ENCODE measurements at places on chromosomes 2 and 18.

- no peak for DNase-seq
Observed at GRCh38 chr2:903223-903900, 47.3 kb upstream of the SNTG2 start.

DNA sequence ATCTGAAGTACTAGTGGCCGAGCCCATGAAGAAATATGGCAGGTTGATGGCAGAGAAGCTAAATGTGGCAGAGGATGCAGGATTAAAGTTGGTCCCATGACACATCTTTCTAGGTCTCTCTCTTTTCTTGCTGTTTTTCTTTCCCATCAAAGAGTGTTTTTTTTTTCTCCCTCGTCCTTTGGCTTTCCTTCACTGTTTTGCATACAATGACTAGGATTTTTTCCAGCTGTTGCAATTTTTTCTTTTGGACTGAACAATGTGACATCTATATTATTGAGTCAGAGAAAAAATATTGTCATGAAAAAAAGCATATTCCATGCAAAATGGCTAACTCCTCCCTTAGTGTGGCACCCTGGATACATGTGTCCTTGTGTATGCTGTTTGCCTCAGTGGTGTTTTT lies 939.5 kb upstream of the FANCL start:
- no peak for DNase-seq

DNA sequence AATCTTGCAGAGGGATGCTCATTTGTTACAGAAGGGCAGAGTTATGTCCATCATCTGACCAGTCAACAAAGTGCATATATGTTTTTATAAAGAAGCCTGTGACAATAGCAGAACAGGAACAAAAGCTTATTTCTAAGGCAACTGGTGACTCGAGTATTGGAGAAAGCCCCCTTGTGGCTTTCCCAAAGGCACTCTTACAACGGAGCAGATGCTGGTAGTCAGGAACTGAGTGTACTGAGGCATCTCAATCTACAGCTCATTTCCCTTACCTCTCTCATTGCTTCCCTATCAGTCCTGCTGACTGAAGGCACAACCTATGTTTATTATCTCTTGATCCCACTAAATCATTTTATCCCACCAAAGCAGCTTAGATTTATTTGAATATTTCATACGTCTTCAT lies 557.1 kb upstream of the CHAC2 start:
- DNase-seq = no peak

GRCh38 chr2:169693360-169693759 lies 845 bp downstream of the CFAP210 start:
- no peak for DNase-seq

DNA sequence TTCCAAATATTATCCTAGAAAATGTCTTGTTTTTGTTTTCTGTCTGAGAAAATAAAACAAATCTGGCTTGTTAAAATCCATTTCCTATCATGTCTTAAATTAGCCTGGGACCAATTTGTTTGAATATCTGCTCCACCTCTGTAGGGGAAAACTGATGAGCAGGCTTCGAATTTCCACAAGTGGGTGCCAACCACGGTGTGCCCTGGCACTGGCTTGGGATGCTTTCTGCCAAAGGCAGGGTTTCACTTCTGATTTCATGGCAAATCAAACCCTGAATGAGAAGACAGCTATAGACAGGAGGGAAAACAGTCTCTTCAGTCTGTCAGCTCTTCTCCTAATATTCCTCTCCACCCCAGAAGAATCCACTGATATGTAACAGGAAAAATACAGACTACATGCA lies 33.7 kb upstream of the STAT4 start:
- DNase-seq = no peak

DNA sequence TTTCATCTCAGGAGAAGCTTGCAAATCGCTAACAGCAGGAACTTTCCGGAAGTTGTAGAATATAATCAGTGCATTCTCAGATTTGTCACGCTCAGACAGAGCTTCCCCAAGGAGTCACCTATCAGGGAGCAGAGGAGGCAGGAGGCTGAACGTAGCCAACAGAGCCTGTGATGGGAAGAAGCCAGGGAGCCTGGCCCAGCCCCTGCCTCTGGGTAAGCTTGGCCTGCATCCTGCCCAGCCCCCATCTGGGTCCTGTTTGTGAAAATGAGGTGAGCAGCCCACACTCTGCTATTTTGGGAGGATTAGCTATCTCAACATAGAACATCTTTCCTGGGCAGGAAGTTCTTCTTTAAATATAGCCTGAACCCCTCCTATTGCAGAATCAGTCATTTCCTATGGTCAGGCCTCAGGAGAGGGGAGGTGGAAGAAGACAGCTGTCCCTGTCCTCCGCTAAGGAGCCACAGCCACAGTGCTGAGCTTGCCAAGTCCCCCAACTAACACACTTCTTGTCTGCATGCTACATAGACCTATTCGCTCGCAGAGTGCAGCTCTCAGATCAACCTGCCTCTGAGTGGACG lies 19.2 kb upstream of the PKDCC start:
- no peak for DNase-seq

DNA sequence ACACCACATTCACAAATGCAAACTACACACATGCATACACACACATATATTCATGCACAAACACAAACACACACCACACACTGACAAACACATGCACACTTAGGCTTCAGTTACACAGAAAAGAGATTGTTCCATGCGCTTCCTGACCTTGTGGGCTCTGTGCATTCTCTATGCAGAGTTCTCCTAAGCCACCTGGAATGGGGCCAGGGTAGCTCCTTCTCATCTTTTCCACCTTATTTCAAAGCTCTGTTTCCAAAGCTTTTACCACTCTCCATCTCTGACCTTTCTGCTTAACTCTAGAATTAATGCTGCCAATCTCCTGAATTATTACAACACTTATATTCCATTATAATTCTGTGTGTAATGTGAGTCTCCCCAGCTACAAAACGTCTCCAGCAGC lies 522.3 kb upstream of the MYT1L start:
- no peak for DNase-seq

- DNase-seq = no peak
Observed at GRCh38 chr2:55296393-55296792, 27.4 kb upstream of the MTIF2 start.

DNA sequence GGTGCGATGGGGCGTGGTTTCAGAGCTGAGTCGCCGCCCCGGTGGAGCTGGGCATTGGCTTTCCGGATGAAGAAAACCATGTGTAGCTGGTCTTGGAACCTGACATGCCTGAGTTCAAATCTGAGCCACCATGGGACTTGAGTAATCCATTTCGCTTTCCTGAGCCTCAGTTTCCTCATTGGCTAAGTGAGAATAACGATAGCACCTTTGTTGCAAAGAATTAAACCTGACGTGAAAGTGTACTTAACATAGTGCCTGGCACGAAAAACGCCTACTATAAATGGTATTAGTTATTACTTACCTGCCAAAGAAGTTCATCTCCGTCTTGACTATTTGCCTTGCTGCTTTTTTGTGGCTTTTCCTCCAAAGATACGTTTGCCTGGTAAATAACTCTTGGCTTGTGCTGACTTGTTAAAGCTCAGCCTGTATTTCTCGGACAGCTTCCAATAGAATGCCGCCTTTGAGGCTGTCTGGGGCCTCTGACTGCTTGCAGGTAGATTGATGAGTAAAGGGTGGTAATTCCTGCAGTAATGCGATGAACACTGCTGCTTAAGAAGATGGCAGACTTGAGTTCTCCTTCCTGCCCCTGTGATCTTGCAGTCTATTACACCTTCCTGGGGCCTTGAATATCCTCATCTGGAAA lies 1.3 kb downstream of the CDCA7 start:
- no peak for DNase-seq

- DNase-seq = peak; percentile 38
Observed at GRCh38 chr2:217899231-217900009, 103.4 kb downstream of the TNS1 start.

DNA sequence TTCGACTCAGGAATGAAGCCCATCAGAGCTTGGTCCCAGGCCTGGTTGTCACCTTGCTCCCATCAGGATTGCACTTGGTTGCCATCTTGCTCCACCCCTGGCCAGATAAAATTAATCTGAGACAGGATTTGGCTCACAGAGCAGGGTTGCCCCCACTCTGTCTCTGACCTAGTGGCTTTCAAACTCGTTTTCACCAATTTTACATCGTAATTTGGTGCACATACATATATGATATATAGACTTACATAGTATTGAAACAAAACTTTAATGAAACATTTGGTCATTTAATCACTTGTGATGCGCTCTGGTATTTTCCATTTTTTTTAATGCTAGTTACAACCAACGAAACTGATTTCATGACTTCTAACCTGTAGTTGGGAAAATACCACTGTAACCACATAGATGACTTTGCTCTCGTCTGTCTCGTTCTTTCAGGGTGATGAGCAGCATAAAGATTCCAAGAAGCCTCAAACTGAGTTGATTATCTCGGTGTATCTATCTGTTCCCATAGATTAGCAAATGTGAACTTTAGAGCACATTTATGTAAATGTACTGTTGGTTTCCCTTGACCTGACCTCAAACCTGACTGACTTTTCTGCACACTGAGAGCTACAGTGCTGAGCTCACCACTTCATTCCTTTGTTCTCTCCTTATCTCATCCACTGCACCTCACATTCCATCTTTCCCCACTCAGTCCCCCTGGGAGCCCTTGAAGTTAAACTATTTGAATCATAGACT lies 30.5 kb upstream of the PLB1 start:
- DNase-seq = no peak

DNA sequence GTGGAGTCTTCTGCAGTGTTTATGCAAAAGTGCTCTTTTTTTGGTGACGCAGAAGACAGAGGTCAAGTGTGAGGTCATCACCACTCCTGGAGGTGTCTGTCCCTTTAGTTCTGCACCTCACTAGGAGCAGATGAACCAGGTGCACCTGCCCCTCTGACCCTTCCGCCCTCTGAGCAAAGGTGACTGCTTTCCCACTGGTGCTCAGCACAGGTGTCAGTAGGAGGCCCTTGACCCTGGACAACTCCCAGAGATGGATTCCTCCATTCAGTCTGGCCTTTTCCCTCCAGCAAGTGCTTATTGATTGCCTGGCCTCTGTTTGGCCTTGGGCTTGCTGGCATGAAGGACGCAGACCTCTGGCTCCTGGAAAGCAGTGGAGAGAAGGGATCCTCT lies 8.7 kb upstream of the SLC4A3 start:
- DNase-seq = no peak

DNA sequence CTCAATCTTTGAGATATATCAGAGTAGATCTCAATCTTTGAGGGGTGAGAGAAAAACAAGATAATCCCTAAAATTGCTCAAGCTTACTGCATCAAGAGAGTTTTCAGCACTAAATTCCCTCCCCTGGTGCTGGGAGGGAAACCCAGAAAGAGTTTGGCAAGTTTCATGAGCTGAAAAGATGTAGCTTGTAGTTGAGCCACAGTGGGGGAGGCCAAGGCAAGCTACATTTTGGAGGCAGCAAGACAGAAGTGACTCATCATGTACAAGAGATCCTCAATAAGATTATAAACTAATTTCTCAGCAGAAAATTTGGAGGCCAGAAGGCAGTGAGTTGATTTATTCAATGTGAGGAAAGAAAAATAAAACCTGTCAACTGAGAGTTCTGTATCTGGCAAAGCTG lies 308.2 kb downstream of the PIEZO2 start:
- DNase-seq = no peak

GRCh38 chr2:171837736-171838135 lies 56.3 kb downstream of the SLC25A12 start:
- no peak for DNase-seq

DNA sequence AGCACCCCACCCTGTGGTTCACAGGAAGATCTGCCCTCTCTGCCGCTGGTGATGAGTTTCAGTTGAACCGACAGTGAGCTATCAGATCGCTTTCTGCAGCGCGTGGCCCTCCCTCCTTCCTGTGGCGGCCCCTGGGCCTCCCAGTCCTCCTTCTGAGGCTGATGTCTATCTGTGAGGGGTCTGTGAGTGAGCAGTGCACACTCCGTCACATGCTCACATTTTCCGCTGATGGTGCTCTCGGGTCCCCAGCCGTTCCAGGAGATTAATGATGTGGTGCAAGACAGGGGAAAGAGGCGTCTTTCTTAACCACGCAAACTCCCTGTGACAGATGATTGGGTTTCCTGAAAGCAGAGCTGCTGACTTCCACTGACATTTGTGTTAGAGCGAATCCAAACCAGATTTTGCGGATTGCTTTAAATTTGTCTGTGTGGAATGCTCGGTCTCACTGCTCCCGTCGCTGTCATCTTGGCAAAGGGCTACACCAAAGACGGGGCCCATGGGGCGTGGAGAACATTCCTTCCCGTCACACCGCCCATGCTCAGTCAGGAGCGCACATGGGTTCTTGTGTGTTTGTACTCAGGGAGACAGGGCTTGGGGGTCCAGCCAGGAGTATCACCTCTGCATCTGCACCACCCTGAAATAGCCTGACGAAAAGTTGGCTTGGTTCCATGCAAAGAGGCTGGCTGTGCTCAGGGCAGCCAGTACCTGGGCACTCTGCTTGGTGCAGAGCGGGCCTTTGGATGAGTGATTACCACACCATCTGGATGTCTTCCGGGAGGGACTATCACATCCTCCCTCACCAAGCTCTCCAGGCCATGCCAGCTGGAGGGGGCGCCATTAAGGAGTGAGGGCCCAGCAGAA lies 154.7 kb upstream of the HS6ST1 start:
- DNase-seq = no peak

DNA sequence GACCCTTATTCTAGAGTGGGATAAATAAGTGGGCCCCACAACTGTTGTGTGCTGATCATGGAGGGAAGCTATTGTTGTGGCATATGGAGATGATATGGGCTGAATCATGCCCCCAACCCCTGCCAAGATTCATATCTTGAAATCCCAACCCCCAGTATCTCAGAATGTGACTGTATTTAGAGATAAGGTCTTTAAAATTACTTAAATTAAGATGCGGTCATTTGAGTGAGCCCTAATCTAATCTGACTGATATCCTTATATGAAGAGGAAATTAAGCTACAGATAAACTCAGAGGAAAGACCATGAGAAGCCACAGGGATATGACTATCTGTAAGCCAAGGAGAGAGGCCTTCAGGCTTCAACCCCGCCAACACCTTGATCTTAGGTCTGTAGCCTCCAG lies 188.3 kb upstream of the RND3 start:
- no peak for DNase-seq
